ENCODE measurements at places on chromosomes 7 and 10.

GRCh38 chr10:32204606-32205005 is 142.4 kb downstream of the EPC1 start:
- no peak for DNase-seq

- peak; percentile 10 for DNase-seq
Observed at GRCh38 chr10:113961182-113962031, 82.3 kb upstream of the ADRB1 start.

DNA sequence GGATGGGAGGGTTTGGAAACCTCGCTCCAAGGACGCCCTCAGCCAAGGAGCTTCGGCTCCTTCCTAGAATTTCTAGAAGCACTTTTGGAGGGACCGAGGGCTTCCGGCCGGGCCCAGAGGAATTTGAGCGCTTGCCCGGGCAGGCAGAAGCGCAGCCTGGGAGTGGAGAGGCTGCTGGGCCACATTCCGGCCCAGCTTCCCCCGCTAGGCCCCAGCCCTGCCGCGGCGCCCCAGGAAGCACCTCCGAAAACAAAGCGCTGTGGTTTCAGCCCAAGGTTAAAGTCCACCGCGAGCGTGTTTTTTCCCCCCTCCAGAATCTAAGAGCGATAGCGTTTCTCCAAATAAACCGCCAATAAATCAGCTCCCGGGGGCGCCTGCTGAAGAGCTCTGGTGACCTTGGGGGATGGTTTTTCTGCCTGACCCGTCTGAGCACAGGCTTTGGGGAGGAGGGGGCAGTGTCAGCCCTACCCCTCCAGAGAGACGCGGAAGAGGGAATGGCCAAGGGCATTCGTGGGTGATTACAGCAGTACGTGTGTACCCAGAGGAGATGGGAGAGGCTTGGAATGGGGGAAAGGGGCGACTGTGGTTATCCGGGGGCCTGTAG is 5.7 kb upstream of the TNRC18 start:
- no peak for DNase-seq

GRCh38 chr7:44445986-44446671 is 44.3 kb downstream of the NUDCD3 start:
- DNase-seq: no peak

DNA sequence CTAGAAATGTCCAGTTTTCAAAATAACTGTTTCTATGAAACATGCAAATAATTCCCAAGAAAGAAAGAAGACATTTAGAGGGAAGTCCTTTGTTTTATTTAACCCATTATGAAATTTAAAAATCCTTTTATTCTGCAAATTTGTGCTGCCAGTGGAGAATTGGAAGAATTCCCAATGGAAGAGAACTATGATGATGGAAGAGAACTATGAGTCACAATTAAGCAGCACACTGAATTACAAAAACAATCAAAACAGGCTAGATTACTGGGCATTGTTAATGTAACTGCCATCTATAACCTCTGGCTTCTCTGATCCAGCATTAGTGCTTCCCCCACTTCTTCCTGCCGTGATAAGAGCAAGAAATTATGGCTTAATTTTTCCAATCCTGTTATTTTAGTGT is 126.2 kb upstream of the FEZF1 start:
- DNase-seq: no peak

GRCh38 chr10:15236340-15236739 is 67.8 kb upstream of the NMT2 start:
- no peak for DNase-seq

DNA sequence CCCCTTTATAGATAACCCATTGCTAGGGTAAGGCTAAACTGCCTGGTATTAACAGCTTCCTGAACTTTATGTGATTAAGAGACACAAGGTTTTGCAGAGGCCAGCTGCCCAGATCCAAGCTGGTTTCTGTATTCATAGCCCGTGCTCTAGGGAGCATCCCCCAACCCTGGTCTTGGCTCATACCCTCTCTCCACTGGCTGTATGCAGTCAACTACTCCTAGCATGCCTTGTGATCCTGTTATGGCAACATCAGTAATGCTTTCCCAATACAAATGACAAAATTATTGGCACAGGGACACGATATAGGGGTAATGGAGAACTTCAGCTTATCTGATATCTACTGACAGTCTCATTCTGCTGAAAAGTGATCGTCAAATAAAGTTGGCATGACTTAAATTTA is 202.8 kb upstream of the MKLN1 start:
- no peak for DNase-seq

- no peak for DNase-seq
Observed at GRCh38 chr7:141001122-141001521, 13.6 kb downstream of the MRPS33 start.

DNA sequence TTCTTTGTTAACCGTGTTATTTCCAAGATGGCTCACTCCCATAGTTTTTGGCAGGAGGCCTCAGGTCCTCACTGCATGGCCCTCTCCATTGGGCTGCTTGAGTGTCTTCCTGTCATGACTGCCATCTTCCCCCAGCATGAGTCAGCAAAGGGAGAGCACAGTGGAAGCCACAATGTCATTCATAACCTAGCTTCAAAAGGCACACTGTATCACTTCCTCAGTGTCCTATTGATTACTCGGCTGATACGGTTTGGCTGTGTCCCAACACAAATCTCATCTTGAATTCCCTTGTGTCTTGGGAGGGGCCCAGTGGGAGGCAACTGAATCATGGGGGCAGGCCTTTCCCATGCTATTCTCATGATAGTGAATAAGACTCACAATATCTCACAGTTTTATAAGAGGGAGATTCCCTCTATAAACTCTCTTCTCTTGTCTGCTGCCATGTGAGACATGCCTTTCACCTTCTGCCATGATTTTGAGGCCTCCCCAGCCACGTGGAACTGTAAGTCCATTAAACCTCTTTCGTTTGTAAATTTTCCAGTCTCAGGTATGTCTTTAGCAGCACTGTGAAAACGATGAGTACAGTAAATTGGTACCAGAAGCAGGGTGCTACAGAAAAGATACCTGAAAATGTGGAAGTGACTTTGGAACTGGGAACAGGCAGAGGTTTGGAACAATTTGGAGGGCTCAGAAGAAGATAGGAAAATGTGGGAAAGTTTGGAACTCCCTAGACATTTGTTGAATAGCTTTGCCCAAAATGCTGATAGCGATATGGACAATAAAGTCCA is 106.5 kb downstream of the PRLHR start:
- no peak for DNase-seq

DNA sequence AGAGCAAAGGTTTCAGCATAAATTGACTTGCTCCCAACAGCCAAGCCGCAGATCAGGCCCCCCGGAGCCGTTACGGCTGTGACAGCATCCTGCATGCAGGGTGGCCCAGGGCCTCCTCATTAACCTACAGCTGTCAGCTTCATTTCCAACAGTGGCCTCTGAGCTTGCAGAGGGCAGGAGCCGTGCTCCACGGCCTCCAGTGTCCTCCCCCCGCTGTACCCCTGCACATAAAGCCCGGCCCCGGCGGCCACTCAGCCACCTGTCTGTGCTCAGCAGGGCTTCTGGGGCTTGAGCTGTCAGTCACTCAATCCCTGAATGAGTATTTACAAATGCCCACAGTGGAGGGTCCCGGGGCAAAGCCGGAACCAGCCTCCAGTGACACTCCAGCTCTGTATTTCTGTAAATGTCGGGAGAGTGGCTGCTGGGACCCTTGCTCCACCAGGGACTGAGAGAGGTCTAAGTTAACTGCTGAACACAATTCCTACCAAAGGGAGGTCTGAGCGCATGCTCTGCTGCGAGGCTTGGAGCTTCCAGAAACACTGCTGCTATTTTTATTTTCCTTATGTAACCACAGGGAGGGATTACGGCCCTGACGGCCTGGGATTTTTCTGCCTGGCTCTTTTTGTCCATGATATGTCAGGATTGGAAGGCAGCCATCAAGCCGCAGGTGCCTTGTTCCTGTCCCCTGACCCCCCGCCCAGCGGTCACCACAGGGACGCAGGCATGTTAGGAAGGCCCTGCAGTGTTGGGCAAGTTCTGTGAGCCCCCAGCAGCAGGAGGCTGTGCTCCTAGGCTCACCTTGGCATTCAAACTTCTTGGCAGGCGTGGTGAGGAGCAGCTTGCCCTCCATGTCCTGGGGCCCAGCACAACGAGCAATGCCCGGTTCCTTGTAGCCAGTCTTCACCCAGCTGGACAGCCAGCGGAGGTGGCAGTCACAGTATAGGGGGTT is 165.0 kb downstream of the SLIT1 start:
- DNase-seq: no peak

GRCh38 chr7:90994121-90994520 is 270.1 kb upstream of the FZD1 start:
- DNase-seq: no peak

DNA sequence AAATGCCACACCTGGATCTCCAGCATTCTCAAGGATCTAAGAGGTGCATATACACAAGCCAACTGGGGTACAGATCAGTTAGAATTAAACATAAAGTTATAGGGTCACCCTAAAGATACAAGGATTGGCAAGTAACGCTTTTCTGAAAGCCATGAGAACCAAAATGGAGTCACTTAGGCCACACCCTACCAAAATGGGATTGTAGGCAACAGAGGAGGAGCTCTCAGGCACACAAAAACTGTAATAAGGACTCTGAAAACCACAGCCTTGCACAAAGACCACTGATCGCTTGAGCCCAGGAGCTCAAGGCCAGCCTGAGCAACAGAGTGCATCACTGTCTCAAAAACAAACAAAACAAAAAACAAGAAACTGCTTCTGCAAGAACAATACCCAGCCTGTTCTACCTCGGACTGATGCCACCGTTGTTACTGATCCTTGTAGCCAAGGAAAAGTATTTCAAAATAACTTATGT is 35.5 kb downstream of the SVOPL start:
- no peak for DNase-seq

- DNase-seq: no peak
Observed at GRCh38 chr10:110218632-110219031, 11.2 kb downstream of the MXI1 start.

- no peak for DNase-seq
Observed at GRCh38 chr10:107847620-107848019, 683.1 kb upstream of the SORCS1 start.

GRCh38 chr10:49664842-49665355 is 14.6 kb upstream of the C10orf53 start:
- no peak for DNase-seq

DNA sequence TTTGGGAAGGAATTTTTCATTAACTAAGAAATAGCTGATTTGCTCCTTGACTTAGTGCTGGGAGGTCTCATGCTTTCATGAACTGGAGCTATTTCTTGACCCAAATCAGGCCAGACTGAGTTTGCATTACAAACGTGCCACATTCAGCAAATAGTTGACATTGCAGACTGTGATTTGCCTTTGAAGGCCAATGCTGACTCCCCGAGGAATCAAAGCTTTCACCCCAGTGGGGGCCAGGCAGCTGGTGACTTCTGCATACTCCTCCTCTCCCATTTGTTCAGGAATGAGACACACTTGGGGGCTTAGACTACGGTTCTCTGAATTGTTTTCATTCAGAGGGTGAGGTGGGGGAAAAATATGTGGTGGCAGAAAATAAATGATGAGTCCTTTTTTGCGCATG is 111.0 kb upstream of the JAZF1 start:
- no peak for DNase-seq

DNA sequence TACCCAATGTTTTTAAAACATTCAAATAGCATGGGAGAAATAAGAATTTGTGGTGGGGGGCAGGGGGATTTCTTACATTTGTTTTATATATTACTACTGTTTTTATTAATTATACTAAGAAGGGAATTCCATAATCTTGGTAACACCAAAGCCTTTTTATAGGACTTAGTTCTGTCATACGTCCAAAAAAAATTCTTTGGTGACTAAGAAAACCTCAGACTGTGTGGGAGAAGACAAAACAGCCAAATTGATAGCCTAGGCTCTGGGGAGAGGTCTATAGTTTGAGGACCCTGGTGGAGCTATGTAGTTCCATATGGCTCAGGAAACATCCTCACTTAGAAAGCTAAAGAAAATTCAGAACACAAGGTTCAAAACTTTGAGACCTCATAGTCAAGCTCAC is 23.4 kb downstream of the ACSM6 start:
- no peak for DNase-seq

DNA sequence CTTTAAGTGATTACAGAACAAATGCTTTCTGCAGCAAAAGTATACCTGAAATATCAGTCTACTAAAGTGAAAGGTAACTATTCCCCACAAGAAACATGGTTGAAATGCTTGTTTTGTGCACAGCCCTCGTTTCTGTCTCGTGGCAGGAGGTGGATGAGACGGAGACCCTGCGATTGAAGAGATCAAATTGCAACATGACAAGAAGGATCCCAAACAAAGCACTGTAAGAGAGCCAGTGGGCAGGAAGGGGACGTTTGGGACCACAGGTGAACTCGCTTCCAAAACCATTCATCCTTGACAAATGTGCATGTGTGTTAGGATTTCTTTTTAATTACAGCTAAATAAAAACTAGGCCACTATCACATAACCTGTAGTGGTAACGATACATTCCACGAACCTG is 192.6 kb downstream of the CCSER2 start:
- DNase-seq: no peak

- no peak for DNase-seq
Observed at GRCh38 chr10:96460316-96460715, 53.4 kb downstream of the TLL2 start.

DNA sequence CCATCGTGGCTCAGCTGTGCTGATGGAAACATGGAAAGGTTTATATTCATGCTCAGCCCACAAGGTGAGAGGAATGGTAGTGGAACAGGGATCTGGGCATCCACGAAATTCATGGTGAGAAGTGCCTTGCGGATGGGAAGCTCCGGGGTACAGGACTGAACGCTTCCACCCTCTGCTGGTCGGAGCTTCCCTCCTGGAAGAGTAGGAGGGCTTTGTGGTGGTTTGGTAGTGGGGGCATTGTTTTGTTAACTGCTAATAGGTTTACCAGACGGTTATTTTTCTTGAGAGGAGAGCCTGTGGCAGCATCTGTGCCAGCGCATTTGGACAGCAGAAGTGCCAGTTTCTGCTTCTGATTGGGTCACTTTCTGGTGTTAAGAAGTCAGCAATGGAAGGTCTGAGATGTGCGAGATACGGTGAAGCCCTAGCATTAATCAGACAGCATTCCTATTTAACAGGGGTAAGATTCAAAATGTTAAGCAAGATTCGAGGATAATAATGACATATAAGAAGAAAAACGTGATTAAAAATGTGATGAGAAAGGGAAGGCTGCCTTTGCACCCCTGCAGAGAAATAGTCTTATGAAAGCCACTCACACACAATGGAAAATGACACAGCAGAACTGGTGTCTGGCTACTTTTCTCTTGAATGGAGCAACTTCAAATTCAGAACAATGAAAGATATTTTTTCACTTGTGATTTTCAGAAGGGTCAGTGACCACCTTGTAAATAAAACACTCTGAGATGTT is 17.7 kb downstream of the ABCA13 start:
- DNase-seq: no peak

DNA sequence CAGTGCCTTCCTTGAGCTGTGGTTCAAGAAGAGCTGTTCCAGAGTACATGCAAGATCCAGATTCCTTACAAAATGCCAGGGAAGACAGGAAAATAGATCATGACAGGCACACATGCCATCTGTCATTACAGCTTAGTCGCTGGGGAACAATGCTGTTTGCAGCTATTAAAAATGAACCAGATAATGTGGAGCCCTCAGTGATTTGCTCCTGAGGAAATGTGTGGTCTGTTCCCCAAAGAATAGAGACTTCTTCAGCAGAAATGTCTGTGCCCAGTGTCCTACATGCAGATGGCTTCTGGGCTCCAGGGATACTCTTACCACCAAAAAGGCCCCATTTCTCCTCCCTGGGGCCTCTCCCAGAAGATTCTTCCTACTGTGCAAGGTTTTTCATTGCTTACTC is 627.9 kb downstream of the SORCS3 start:
- no peak for DNase-seq
